ENCODE measurements at places on chromosomes 3 and 15. TPM values are rescaled to one million over a fixed set of nuclear protein-coding genes. Genes with fewer than 3 reads are reported as not detected.

- H3K27me3 ChIP-seq = no peaks in the 10 kb centered on the region
- no peak overlapping the region for H3K4me3 ChIP-seq
- no peak for DNase-seq
- H3K36me3 ChIP-seq = no peaks in the 10 kb centered on the region
- H3K4me1 ChIP-seq = peaks cover 13% of the 10 kb centered on the region
These were observed 6.7 kb upstream of the CMTM7 start for GRCh38 chr3:32384938-32385337.

The CKMT1B gene
- total RNA-seq = 0.29 TPM

DNA sequence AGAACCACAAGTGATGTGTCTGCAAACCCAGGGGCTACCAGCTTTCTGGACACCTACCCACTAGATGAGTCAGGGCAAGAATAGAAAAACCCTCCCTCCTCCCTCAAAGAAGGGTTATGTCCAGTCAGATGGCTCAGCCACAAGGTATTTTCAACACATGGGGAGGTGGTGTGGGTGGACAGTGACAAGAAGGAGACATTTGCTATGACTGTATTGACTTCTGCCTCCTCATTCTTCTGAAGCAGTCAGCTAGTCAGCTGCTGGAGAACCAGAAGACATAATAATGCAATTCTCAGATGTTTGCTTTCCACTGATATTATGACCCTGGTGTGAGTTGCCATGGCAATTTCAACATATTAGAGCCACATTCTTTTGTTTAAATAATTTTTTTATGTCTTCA is 66.7 kb upstream of the GOLGA8B start:
- no peak overlapping the region for H3K4me3 ChIP-seq
- no peaks in the 10 kb centered on the region for H3K36me3 ChIP-seq
- no peak for DNase-seq
- peaks cover 9% of the 10 kb centered on the region for H3K27me3 ChIP-seq
- no peak overlapping the region for H3K27ac ChIP-seq

DNA sequence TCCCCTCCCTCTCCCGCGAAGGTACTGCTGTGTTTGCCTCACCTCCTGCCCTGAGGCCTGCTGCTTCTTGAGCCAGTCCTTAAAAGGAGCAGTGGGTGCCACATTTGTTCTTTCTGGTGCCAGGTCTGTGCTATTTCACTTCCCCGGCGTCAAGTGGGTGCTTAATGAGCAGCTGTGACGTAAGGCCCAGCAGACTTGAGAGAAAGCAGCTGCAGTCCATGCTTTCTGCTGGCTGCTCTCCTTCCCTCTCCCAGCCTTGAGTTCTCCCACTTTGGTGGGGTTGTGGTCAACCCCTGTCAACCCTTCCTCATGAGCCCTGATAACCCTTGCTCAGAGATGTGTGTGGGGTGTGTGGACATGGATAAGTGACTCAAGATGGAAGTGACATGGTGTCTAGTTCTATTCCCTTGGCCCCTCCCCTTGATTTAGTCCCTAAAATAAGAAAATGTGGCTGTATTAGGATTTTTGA is 6.9 kb downstream of the INAFM2 start:
- no peaks in the 10 kb centered on the region for H3K36me3 ChIP-seq

DNA sequence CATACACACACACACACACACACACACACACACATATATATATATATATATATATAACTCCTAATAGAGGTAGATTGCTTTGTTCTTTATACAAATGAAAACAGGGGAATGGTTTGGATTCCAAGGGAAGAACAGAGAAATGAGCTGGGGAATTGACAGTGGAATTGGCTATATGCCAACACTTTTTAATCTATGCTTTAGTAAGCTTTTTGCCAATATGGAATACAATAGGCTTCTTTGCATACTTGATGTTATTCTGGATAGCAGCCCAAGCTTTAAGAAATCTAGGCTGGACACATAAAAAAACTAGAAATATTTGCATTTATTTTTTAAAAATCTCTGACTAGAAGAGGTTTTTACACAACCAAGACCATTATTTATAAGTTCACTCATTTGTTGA is 334.2 kb upstream of the MDFIC2 start:
- H3K27me3 ChIP-seq = peaks cover 14% of the 10 kb centered on the region
- no peaks in the 10 kb centered on the region for H3K36me3 ChIP-seq
- H3K4me1 ChIP-seq = no peaks in the 10 kb centered on the region
- no peak for DNase-seq
- H3K27ac ChIP-seq = no peak overlapping the region
- no peak overlapping the region for H3K4me3 ChIP-seq

The AAGAB gene
- 47.2 TPM for total RNA-seq

The ADAMTS17 gene
- total RNA-seq = 0.81 TPM

DNA sequence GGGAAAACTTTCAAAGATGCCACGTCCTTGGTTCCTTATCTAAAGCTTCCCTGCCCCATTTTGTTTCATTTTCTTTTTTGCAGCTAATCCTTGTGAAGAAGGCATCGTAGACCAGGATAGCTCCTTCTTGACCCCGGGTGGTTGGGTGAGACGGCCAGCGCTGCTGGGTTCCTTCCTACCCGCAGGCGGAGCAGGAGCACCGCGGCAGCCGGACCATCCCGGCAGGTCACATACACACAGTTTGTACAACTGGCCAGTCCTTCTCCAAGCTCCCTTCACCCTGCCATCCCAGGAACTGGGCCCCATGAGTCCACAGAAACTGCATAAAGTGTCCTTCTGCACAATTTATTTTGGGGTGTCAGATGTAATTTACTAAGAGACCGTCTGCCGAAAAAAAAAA is 83.9 kb downstream of the MEGF11 start:
- no peaks in the 10 kb centered on the region for H3K36me3 ChIP-seq
- H3K27ac ChIP-seq = no peak overlapping the region
- H3K27me3 ChIP-seq = no peaks in the 10 kb centered on the region
- no peaks in the 10 kb centered on the region for H3K4me1 ChIP-seq

- H3K36me3 ChIP-seq = peaks cover 2% of the 10 kb centered on the region
- peaks cover 72% of the 10 kb centered on the region for H3K4me1 ChIP-seq
- peak overlapping the region; percentile 84 for H3K27ac ChIP-seq
- DNase-seq = peak; percentile 79
- no peaks in the 10 kb centered on the region for H3K27me3 ChIP-seq
These were observed 67.6 kb downstream of the FNDC3B start for GRCh38 chr3:172106989-172107388.

The MKRN3 gene
- 3.2 TPM for total RNA-seq

DNA sequence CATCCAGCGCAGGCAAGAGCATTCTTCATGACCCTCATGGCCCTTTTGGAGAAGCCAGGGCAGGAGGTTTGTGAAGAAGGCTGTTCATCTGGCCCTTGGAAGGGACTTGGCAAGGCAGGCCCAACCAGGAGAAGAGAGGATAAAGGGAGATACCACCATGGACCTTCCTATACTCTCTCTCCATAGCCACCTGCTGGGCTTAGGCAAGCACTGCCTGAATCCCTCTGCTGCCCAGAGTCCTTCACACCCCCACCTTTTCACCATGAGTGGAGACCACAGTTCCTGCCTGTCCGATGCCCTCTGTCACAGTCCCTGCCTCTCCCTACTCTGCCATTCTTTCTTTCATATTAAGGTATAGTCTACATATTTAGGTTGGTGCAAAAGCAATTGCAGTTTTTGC is 10.6 kb upstream of the SFMBT1 start:
- H3K4me1 ChIP-seq = no peaks in the 10 kb centered on the region
- no peak for DNase-seq
- H3K4me3 ChIP-seq = no peak overlapping the region
- no peak overlapping the region for H3K27ac ChIP-seq
- no peaks in the 10 kb centered on the region for H3K27me3 ChIP-seq

The CEMIP gene
- total RNA-seq = not detected

The RTP1 gene
- not detected for total RNA-seq

GRCh38 chr15:94305133-94305532 is 73.8 kb downstream of the MCTP2 start:
- H3K27ac ChIP-seq = peak overlapping the region; percentile 63
- peak; percentile 50 for DNase-seq
- H3K36me3 ChIP-seq = peaks cover 58% of the 10 kb centered on the region
- H3K27me3 ChIP-seq = no peaks in the 10 kb centered on the region

GRCh38 chr3:108907194-108907593 is 46.5 kb downstream of the GUCA1C start:
- no peak for DNase-seq
- H3K36me3 ChIP-seq = no peaks in the 10 kb centered on the region
- H3K27ac ChIP-seq = no peak overlapping the region
- no peak overlapping the region for H3K4me3 ChIP-seq
- H3K27me3 ChIP-seq = no peaks in the 10 kb centered on the region

The PP2D1 gene
- not detected for total RNA-seq

DNA sequence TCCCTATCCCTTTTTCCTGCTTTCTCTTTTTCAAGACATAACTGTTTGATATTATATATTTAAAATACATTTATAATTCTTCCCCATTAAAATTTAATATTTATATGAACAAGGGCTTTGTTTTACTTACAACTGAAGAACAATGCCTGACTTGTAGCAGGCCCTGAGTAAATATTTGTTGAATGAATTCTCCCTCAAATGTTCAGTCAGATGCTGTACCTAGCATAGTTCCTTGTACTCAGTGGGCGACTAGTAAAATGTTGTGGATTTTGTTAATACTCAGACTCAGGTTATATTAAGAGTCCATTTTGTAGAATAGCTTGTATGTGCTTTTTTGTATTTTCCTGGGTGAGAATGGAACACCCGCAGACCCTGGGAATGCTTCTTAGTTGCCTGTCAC is 69.1 kb downstream of the SEC22A start:
- no peak overlapping the region for H3K4me3 ChIP-seq
- peaks cover 19% of the 10 kb centered on the region for H3K36me3 ChIP-seq
- H3K27me3 ChIP-seq = no peaks in the 10 kb centered on the region
- DNase-seq = no peak
- H3K4me1 ChIP-seq = no peaks in the 10 kb centered on the region

- no peaks in the 10 kb centered on the region for H3K36me3 ChIP-seq
- no peak overlapping the region for H3K27ac ChIP-seq
- peaks cover 35% of the 10 kb centered on the region for H3K4me1 ChIP-seq
- H3K4me3 ChIP-seq = no peak overlapping the region
- peak; percentile 81 for DNase-seq
These were observed 56.0 kb downstream of the ZMAT3 start for GRCh38 chr3:179015551-179016020.

GRCh38 chr3:133014325-133014724 is 23.9 kb upstream of the TMEM108 start:
- H3K36me3 ChIP-seq = peaks cover 3% of the 10 kb centered on the region
- no peak for DNase-seq
- H3K27ac ChIP-seq = no peak overlapping the region
- no peaks in the 10 kb centered on the region for H3K4me1 ChIP-seq

The CMTM8 gene
- total RNA-seq = 16.0 TPM

The TM6SF1 gene
- total RNA-seq = 1.7 TPM

The CPB1 gene
- not detected for total RNA-seq

The GPR87 gene
- total RNA-seq = 0.19 TPM

- no peaks in the 10 kb centered on the region for H3K36me3 ChIP-seq
- DNase-seq = no peak
- H3K27me3 ChIP-seq = peaks cover 9% of the 10 kb centered on the region
- no peaks in the 10 kb centered on the region for H3K4me1 ChIP-seq
These were observed 11.6 kb upstream of the CLDN18 start for GRCh38 chr3:137998121-137999042.

- H3K4me3 ChIP-seq = no peak overlapping the region
- peaks cover 59% of the 10 kb centered on the region for H3K4me1 ChIP-seq
- H3K27me3 ChIP-seq = no peaks in the 10 kb centered on the region
- peaks cover 10% of the 10 kb centered on the region for H3K36me3 ChIP-seq
These were observed 12.4 kb downstream of the NKTR start for GRCh38 chr3:42612928-42613327.

- no peaks in the 10 kb centered on the region for H3K36me3 ChIP-seq
- no peaks in the 10 kb centered on the region for H3K4me1 ChIP-seq
- peaks cover 9% of the 10 kb centered on the region for H3K27me3 ChIP-seq
- DNase-seq = no peak
These were observed 243.4 kb downstream of the DTWD1 start for GRCh38 chr15:49864251-49864650.

- H3K4me1 ChIP-seq = peaks cover 63% of the 10 kb centered on the region
- H3K27ac ChIP-seq = no peak overlapping the region
- no peak overlapping the region for H3K4me3 ChIP-seq
- H3K36me3 ChIP-seq = no peaks in the 10 kb centered on the region
- H3K27me3 ChIP-seq = peaks cover 4% of the 10 kb centered on the region
- DNase-seq = no peak
These were observed 10.2 kb upstream of the MAPK6 start for GRCh38 chr15:52008698-52009434.

DNA sequence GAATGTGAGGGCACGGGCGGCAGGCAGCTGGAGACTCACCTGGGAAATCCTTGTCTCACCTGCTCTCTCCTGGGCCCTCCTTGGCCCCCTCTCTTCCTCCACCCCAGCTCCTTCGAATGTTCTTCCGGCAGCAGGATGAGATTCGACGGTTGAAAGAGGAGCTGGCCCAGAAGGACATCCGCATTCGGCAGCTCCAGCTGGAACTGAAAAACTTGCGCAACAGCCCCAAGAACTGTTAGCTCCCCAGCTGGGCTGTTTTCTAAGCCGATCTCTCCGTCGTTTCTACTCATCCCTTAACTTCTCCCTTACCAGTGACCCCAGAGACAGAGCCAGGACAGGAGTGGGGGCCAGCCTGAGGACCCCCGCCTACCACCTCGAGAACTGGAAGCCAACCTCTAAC is 95.0 kb downstream of the ANP32A start:
- no peaks in the 10 kb centered on the region for H3K4me1 ChIP-seq
- H3K36me3 ChIP-seq = no peaks in the 10 kb centered on the region
- no peak for DNase-seq
- no peak overlapping the region for H3K4me3 ChIP-seq

The SCAANT1 gene
- total RNA-seq = not detected

DNA sequence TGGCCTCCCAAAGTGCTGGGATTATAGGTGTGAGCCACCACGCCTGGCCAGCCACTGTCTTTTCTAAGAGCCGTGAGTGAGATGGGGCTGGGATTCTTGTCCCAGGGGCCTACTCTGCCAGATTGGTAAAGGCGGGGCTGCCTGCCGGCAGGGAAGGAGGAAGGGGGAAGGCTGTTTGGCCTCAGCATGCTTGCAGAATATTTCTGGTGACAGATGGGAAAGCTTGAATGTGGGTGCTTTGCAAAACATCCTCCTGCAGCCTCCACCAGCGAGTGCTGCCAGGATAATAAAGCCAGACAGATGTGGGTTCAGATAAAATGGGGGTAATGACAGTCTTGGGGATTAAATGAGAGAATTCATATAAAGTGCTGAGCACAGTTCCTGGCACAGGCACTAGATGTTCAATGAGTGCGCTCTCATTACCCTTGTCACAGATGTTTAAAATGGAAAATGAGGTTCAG is 19.8 kb upstream of the ACOX2 start:
- H3K4me3 ChIP-seq = no peak overlapping the region
- DNase-seq = no peak
- H3K27me3 ChIP-seq = no peaks in the 10 kb centered on the region
- H3K36me3 ChIP-seq = no peaks in the 10 kb centered on the region

The TRPM1 gene
- total RNA-seq = not detected

GRCh38 chr15:76979331-76979925 is 15.5 kb upstream of the PSTPIP1 start:
- no peak for DNase-seq
- H3K4me1 ChIP-seq = peaks cover 14% of the 10 kb centered on the region
- no peak overlapping the region for H3K27ac ChIP-seq
- no peaks in the 10 kb centered on the region for H3K36me3 ChIP-seq
- H3K4me3 ChIP-seq = no peak overlapping the region
